ENCODE measurements at places on chromosomes 4 and X.

GRCh38 chr4:182823576-182823975 lies 93.6 kb downstream of the DCTD start:
- DNase-seq = no peak
- H3K4me1 ChIP-seq = peaks cover 14% of the 10 kb centered on the region
- no peaks in the 10 kb centered on the region for H3K36me3 ChIP-seq

- no peaks in the 10 kb centered on the region for H3K27me3 ChIP-seq
- H3K36me3 ChIP-seq = no peaks in the 10 kb centered on the region
- H3K4me1 ChIP-seq = no peaks in the 10 kb centered on the region
- DNase-seq = no peak
- H3K4me3 ChIP-seq = no peak overlapping the region
Observed at GRCh38 chrX:140524556-140524955, 19.7 kb upstream of the SOX3 start.

DNA sequence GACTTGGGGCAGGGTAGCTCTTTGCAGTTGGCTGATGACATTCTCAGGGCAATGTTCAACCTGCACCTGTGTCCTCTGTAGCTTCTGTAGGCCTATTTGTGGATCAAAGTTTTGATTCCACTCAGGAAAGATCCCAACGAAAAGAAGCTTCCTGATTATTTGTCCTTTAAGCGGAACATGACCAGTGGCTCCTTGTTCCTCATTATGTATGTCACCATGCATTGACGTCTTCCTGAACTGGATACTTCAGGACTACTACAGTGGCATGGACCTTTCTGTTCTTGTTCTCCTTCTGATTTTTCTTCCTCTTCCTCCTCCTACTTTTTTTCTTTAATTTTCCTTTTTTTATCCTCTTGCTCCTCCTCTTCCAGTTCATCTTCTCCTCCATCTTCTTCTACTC lies 62.4 kb downstream of the NBDY start:
- no peak overlapping the region for H3K4me3 ChIP-seq
- no peak for DNase-seq
- no peaks in the 10 kb centered on the region for H3K27me3 ChIP-seq
- peaks cover 14% of the 10 kb centered on the region for H3K36me3 ChIP-seq
- H3K4me1 ChIP-seq = peaks cover 22% of the 10 kb centered on the region
- no peak overlapping the region for H3K27ac ChIP-seq

GRCh38 chr4:174210354-174210753 lies 73.1 kb downstream of the FBXO8 start:
- H3K36me3 ChIP-seq = no peaks in the 10 kb centered on the region
- peaks cover 19% of the 10 kb centered on the region for H3K4me1 ChIP-seq
- H3K27me3 ChIP-seq = peaks cover 71% of the 10 kb centered on the region
- DNase-seq = no peak
- H3K27ac ChIP-seq = no peak overlapping the region

- no peak for DNase-seq
- peaks cover 85% of the 10 kb centered on the region for H3K36me3 ChIP-seq
- no peak overlapping the region for H3K4me3 ChIP-seq
Observed at GRCh38 chr4:98890702-98891455, 38.1 kb downstream of the EIF4E start.

DNA sequence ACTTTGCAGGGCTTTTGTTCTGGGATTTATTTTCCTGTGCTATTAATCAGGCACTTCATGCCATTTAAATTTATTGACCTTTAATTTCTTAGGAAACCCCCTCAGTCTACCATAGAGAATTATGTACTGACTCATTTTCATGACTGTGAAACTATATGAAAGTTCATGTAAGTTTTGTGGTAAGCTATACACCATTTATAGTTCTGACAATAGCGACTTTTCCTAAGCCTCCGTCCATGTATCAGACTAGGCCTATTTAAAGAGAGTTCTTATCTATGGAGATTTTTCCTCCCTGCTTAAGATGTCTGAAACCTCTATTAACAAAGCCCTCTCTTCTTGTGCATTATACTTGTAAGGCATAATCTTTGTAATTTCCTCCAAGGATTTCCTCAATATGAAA lies 111.6 kb downstream of the AFF2 start:
- H3K4me3 ChIP-seq = no peak overlapping the region
- H3K27ac ChIP-seq = no peak overlapping the region
- H3K27me3 ChIP-seq = no peaks in the 10 kb centered on the region

GRCh38 chr4:103497692-103498091 lies 222.1 kb downstream of the TACR3 start:
- H3K36me3 ChIP-seq = no peaks in the 10 kb centered on the region
- DNase-seq = no peak
- H3K27me3 ChIP-seq = no peaks in the 10 kb centered on the region
- no peak overlapping the region for H3K27ac ChIP-seq
- H3K4me3 ChIP-seq = no peak overlapping the region
- H3K4me1 ChIP-seq = peaks cover 4% of the 10 kb centered on the region

- no peaks in the 10 kb centered on the region for H3K27me3 ChIP-seq
- DNase-seq = no peak
- H3K4me1 ChIP-seq = peaks cover 2% of the 10 kb centered on the region
- H3K36me3 ChIP-seq = no peaks in the 10 kb centered on the region
- no peak overlapping the region for H3K27ac ChIP-seq
- no peak overlapping the region for H3K4me3 ChIP-seq
Observed at GRCh38 chr4:176841711-176842112, 49.0 kb upstream of the VEGFC start.

- no peaks in the 10 kb centered on the region for H3K4me1 ChIP-seq
- H3K27me3 ChIP-seq = no peaks in the 10 kb centered on the region
- no peak overlapping the region for H3K4me3 ChIP-seq
- no peak overlapping the region for H3K27ac ChIP-seq
- H3K36me3 ChIP-seq = no peaks in the 10 kb centered on the region
Observed at GRCh38 chr4:2363056-2363721, 55.3 kb downstream of the ZFYVE28 start.

DNA sequence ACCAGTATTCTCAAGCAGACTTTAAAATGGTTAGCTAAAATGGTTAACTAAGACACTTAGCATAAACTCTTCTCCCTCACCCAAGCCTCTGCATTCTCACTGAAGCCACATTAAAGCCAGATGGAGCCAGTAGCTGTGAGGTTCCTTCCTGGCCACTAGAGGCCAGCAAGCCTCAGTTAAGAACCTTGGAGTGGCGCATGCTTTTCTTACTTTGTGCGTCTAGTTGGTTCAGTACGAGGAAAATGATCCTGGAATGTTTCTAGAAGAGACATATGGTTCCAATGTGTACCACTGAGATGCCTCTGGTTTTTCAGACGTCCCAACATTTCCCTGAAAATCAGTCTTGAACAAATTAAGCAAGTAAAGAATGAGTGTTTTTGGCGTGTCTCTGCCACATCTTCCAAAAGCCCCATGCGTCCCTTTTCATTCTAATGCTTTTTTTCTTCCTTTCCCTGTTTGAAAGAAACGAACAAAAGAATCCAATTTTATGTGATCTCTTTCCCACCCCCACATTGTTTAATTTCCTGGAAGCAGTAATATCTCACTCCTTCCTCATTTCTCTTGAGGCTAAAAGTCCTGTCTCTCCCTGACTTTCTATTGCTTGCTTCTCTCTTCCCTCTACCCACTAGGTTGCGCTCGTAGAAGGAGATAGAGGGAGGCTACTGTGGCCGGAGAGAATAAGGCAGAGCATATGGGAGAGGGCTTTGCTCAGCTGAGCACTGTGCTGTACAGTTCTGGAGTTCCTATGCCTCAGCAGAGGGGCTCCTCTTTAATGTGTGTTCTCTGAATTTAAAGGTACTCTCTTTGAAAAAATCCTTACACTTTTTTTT lies 82.9 kb upstream of the TAB3 start:
- H3K36me3 ChIP-seq = no peaks in the 10 kb centered on the region
- H3K4me1 ChIP-seq = peaks cover 15% of the 10 kb centered on the region
- DNase-seq = peak; percentile 8

- no peak overlapping the region for H3K27ac ChIP-seq
- H3K36me3 ChIP-seq = no peaks in the 10 kb centered on the region
- DNase-seq = no peak
- H3K27me3 ChIP-seq = no peaks in the 10 kb centered on the region
- H3K4me1 ChIP-seq = no peaks in the 10 kb centered on the region
Observed at GRCh38 chrX:6159468-6159867, 69.2 kb downstream of the NLGN4X start.

GRCh38 chrX:140510306-140510676 lies 5.4 kb upstream of the SOX3 start:
- no peak overlapping the region for H3K27ac ChIP-seq
- no peaks in the 10 kb centered on the region for H3K4me1 ChIP-seq
- peaks cover 45% of the 10 kb centered on the region for H3K27me3 ChIP-seq
- no peaks in the 10 kb centered on the region for H3K36me3 ChIP-seq

- H3K27ac ChIP-seq = no peak overlapping the region
- H3K27me3 ChIP-seq = peaks cover 3% of the 10 kb centered on the region
- H3K4me1 ChIP-seq = peaks cover 14% of the 10 kb centered on the region
- no peak for DNase-seq
- H3K4me3 ChIP-seq = no peak overlapping the region
Observed at GRCh38 chr4:168758351-168758876, 251.6 kb downstream of the CBR4 start.

DNA sequence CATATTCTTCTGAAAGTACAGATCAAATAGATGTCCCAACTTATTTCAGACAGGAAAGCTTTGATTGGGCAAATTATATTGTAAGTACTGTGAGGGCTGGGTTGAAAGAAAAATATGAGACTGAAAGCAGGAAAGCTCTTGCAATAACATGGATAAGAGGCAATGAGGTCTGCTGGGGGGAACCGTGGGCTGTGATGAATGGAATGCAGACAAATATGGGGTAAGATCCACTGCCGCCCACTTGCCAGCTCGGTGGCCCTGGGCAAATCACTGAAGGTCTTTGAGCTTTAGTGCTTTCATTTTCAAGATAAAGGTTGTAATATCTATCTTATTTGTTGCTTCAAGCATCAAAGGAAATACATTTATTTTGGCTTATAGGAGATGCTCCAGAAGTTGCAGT lies 51.0 kb downstream of the AGA start:
- DNase-seq = no peak
- H3K27ac ChIP-seq = no peak overlapping the region
- no peak overlapping the region for H3K4me3 ChIP-seq
- H3K36me3 ChIP-seq = no peaks in the 10 kb centered on the region
- peaks cover 26% of the 10 kb centered on the region for H3K4me1 ChIP-seq
- H3K27me3 ChIP-seq = peaks cover 14% of the 10 kb centered on the region

- H3K36me3 ChIP-seq = no peaks in the 10 kb centered on the region
- no peak overlapping the region for H3K27ac ChIP-seq
- H3K4me1 ChIP-seq = no peaks in the 10 kb centered on the region
- no peak for DNase-seq
Observed at GRCh38 chrX:152573866-152574265, 63.8 kb upstream of the GABRQ start.

DNA sequence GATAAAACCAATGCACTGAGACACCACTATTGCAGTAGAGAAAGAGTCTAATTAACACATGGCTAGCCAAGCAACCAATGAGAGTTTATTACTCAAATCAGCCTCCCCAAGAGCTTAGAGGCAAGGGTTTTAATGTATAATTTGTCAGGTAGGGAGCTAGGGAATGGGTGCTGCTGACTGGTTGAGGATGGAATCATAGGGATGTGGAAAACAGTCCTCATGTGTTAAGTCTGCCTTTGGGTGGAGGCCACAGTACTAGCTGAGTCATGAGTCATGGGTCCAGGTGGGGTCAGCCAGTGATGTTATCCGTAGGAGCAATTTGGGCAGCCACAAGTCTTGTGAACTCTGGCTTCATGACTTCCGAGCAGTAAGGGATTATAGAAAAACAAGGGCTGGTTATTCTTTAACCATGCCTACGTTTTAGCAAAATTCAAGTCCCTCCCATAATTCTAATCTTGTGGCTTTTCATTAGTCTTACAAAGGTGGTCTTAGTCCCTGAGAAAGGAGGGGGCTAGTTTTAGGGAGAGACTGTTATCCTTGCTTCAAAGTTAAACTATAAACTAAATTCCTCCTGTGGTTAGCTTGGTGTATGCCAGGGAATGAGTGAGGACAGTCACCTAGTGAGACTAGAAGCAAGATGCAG lies 25.1 kb upstream of the PLAC8 start:
- H3K4me3 ChIP-seq = no peak overlapping the region
- peaks cover 5% of the 10 kb centered on the region for H3K27me3 ChIP-seq
- no peak overlapping the region for H3K27ac ChIP-seq
- peaks cover 30% of the 10 kb centered on the region for H3K36me3 ChIP-seq

DNA sequence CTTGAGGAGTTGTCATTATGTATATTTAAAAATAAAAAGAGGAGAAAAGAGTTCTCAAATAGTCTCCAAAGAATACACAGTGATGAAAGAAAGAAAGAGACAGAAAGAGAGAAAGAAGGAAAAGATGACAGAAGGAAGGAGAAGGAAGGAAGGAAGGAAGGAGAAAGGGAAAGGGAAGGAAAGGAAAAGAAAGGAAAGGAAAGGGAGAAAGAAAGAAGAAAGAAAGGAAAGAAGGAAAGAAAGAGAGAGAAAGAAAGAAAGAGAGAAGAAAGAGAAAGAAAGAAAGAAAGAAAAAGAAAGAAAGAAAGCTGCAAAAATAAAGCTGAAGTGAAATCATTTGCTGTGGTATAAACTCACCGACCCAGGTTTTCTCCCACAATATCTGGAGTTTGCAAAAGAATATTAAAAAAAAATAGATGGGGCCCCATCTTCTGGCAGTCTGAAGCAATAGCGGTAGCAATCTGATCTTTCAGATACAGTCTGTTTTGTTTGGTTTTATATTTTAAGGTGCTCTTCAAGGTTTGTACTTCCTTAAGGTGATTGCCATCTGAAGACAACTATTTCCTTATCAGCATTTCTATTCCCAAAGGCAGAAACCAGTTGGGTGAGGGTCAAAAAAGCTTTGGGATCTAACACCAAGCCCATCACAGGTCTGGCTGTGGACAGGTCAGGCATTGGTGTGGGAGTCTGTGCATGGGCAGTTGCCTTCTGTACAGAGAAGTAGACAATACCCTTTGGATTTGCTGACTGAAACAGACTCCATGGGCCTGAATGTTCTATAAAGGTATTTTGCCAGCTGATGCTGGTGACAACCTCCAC lies 160.4 kb downstream of the CPEB2 start:
- no peak overlapping the region for H3K4me3 ChIP-seq
- DNase-seq = no peak
- peaks cover 2% of the 10 kb centered on the region for H3K4me1 ChIP-seq
- H3K27me3 ChIP-seq = peaks cover 17% of the 10 kb centered on the region
- H3K27ac ChIP-seq = no peak overlapping the region

GRCh38 chr4:5782829-5783476 lies 72.0 kb downstream of the EVC start:
- DNase-seq = no peak
- no peak overlapping the region for H3K4me3 ChIP-seq
- H3K27me3 ChIP-seq = no peaks in the 10 kb centered on the region
- no peaks in the 10 kb centered on the region for H3K36me3 ChIP-seq
- H3K4me1 ChIP-seq = no peaks in the 10 kb centered on the region
- H3K27ac ChIP-seq = no peak overlapping the region

GRCh38 chr4:651884-652642 lies 22.0 kb downstream of the ATP5ME start:
- H3K27me3 ChIP-seq = no peaks in the 10 kb centered on the region
- DNase-seq = no peak
- no peaks in the 10 kb centered on the region for H3K36me3 ChIP-seq
- no peak overlapping the region for H3K27ac ChIP-seq
- no peak overlapping the region for H3K4me3 ChIP-seq

DNA sequence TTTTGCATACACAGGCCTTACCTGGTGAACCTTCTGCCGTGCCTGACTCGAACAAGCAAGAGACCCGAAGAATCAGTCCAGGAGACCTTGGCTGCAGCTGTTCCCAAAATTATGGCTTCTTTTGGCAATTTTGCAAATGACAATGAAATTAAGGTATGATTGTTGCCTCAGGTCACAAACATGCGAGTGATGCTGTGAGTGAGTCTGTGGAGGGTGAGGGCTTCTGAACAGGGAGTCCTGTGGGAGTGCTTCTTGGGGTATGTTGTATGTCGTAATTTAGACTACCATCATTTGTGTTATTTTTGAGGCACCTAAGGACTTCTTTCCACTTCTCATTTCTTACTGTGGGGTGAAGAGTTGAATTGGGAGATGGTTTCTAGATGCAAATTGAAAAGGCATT lies 32.8 kb downstream of the HTT start:
- peaks cover 47% of the 10 kb centered on the region for H3K36me3 ChIP-seq
- no peak overlapping the region for H3K4me3 ChIP-seq
- H3K27ac ChIP-seq = no peak overlapping the region
- no peak for DNase-seq

All from activated T-helper 2 cell treated with anti-CD3 and anti-CD28 coated beads, Interferon-gamma antibody, Interleukin-2, Interleukin-4, amounts not matched to agents 10 μg/mL and 5 μg/mL and 100 μg/mL, durations not matched to agents 14 hours and 24 hours and 36 hours (primary cell).